ENCODE measurements at places on chromosomes 11 and 22.
A peak's percentile ranks its signal among the peaks of the same experiment; 100 is the strongest.

DNA sequence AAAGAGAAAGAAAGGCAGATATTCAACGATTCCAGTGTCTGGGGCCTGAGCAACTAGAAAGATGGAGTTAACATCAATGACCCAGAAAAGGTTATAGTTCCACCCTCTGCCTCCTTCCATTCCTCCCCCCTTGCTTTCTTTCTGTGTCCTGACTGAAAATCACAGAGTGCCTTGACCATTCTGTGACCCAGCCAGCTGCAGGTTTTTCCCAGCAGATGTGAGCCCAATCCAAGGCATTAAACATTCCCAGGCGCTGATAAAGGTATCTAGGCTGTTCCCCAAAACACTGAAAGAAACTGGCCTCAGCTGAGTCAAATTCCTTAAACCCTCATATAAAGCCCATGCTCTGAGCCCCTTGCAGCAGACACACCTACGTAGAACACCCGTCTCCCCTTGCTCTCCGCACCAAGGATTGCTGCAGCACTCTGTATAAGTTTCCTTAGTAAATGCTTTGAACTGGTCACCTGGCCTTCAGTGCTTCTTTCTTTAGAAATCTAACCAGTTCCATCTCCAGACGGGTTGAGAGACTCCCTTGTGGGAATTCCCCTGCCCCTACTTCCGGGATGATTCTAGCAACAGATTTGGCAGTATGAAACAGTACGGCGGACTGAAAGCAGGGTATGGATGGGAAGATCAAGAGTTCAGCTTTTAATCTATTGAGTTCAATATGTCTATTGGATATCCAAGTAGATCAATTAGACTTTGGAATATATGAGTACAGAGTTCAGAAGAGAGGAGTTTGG lies 48.8 kb upstream of the ZC3H12C start:
- DNase-seq: no peak

DNA sequence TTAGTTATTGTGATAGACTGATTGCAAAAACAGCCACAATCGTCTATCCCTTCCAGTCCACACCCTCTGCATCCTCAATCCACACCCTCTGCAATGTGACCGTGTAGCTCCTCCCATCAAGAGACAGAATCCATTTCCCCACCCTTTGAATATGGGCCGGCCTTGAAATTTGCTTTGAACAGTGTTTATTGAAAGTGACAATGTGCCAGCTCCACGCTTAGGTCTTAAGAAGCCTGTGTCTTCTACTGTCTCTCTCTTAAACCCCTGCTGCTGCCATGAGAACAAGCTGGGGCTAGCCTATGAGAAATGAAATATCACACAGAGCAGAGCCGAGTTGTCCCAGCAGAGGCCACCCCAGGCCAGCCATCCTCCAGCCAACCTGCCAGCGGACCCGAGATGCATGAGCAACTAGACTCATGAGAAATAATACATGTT lies 22.3 kb upstream of the MICAL2 start:
- peak; percentile 75 for DNase-seq

- no peak for DNase-seq
These were observed 28.6 kb downstream of the ADM start for GRCh38 chr11:10333490-10333889.

DNA sequence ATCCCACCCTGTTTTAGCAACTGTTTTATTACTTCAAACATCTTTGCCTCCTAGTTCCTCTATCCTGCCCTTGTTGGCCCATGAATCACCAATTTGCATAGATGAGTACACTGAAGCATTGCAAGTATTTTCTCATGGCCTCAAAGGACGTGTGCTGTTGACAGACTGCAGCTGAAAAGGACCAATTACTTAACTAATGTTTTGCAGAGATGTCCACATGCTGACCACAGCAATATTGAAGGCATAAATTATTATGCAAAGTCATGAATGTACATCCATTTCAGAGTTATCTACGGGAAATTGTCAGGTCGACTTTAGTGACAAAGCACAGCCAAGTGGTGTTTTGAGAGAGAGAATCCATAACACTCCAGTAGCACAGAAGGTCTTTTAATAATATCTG lies 64.8 kb downstream of the CADM1 start:
- peak; percentile 3 for DNase-seq

DNA sequence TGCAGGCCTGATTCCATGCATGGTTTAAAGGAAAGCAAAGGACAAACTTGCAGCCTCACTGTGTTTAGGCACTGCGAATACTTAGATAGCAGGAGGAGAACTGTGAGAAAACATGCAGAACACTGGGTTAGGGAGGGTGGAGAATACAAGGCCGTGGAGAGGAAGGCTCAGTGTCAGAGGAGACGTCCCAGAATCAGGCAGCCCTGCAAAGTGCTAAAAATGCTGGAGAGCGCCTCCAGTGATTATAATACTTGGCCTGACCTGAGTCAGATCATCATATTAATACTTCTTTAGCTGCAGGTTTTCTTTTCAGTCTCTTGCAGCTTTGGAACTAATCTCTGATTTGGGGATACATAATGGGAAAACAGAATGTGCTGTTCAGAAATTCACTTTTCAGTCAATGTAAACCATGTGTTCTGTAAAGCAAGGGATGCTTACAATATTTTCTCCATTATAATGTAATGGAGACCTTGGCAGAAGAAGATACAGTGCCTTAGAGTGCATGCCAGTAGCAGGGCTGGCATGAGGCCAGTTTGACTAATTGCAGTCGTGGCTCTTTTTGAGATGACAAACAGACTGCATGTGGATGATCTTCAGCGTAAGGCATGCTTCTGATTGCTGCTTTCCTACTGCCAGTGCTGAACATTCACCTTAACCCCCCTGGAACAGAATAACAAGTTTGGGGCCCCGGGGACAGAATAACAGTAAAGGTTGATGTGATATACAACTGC lies 16.8 kb downstream of the EXT2 start:
- peak; percentile 36 for DNase-seq

- no peak for DNase-seq
These were observed 354 bp downstream of the POLR2L start for GRCh38 chr11:841981-842369.

- peak; percentile 77 for DNase-seq
These were observed 21.7 kb downstream of the TPST2 start for GRCh38 chr22:26568207-26568706.

DNA sequence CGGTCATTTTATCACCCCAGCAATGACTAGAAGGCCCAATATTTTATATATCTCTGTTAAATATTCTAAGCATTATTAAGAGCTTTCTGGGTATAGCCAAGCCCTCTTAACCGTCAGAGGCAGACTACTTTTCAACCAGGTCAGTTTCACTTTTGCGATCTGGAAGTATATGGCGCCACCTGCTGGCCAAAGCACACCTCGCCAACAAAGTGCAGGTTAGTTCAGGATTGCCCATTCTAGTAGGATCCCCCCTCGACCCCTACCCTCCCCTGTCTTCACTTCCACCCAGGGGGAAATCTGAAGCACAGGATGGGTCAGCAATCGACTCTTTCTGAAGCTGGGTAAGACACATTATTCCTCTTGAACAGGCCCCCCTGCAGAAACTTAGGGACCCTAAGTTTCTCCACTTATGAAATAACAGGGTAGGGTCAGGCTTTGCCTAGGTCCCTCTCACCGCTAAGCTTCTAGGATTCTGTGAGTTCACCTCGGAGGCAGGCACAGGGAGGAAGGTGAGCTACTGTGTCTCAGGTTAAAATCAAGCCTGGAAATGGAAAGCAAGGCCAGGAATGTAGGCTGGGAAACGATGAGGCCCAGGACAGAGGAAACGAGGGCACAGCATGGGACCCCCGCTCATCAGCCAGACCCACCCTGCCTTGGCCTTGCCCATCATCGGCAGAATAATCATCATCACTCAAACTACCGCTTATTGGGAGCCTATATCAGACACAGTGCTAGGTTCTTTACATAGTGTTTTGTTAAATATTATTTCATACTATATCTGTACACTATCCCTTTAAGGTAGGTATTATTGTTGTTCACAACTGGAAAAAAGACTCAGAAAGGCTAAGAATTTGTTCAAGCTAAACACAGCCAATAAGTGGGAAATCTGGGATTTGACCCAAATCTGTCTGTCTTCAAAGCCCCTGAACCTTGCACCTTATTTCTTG lies 35.6 kb downstream of the KCNJ1 start:
- DNase-seq: peak; percentile 86

DNA sequence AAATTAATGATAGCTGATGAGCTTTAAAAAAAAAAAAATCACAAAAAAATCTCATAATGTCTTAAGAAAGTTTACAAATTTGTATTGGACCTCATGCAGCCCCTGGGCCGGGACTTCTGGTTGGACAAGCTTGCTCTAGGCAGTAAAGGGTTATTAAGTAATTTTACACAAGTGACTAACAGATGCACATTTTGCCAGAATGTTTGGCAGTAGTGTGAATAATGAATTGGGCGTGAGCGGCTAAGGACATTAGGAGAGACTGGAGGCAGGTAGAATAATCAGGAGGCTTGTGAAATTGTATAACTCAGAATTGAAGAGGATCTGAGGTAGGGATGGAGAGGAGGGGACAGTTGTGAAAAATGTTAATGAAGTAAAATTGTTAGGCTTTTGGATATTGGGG lies 77.4 kb downstream of the HIPK3 start:
- no peak for DNase-seq

GRCh38 chr11:34407121-34407813 lies 31.5 kb upstream of the CAT start:
- no peak for DNase-seq

- DNase-seq: no peak
These were observed 5.9 kb upstream of the RNH1 start for GRCh38 chr11:512761-513595.

GRCh38 chr11:94295534-94295933 lies 8.8 kb upstream of the IZUMO1R start:
- no peak for DNase-seq

- no peak for DNase-seq
These were observed 5.2 kb downstream of the SCYL1 start for GRCh38 chr11:65530157-65530496.

- DNase-seq: no peak
These were observed 803.5 kb downstream of the BRD1 start for GRCh38 chr22:49023879-49024774.

DNA sequence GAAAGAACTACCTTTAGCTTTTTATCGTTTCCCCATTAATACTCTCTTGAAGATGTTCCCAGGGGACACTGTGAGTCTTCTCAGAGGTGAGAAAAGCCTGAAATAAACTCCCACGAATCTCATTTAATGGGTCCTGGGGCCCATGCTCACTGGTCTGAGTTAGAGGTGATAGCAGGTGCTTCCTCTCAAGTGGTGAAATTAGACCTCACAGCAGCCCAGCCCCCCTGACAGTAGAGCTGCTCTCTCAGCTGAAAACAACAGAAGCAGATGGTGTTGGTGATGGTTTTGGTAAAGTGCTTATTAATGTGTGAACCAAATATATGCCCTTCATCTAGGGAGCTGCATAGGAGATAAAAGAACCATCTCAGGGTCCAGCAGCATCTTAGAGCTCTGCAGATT lies 76.8 kb upstream of the VPREB1 start:
- no peak for DNase-seq

DNA sequence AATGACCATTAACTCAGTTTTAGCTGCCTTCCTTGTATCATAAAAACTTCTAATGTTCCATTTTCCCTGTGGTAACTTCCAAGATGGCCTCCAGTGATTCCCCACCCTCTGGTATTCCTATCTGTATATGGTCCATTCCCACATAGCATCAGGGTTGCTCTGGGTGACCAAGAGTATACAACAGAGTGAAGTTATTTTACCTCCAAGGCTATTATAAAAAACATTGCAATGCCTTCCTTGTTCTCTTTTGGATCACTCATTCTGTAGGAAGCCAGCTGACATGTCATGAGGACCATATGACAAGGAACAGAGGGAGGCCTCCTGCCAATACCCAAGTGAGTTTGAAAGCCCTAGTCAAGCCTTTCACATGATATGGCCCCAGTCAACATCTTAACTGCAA lies 30.1 kb downstream of the ZNF280B start:
- no peak for DNase-seq

DNA sequence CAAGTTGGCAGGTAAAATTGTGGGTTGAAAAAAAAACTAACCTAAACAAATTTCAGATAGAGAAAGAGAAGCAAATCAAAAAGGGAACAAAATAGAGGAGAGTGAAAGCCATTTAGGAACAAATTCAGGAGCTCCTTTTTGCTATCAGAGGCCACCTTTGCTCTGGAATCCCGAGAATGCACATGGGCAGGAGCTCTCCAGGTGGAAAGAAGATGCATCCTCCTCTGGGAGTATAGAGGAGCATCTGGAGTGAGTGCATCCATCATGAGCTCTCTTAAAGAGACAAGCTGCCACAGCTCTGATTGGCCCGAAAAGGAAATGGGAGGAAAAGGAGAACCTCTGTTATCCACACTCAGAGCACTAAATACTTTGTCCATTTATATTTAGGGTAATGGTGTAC lies 26.3 kb downstream of the MRGPRX1 start:
- no peak for DNase-seq

DNA sequence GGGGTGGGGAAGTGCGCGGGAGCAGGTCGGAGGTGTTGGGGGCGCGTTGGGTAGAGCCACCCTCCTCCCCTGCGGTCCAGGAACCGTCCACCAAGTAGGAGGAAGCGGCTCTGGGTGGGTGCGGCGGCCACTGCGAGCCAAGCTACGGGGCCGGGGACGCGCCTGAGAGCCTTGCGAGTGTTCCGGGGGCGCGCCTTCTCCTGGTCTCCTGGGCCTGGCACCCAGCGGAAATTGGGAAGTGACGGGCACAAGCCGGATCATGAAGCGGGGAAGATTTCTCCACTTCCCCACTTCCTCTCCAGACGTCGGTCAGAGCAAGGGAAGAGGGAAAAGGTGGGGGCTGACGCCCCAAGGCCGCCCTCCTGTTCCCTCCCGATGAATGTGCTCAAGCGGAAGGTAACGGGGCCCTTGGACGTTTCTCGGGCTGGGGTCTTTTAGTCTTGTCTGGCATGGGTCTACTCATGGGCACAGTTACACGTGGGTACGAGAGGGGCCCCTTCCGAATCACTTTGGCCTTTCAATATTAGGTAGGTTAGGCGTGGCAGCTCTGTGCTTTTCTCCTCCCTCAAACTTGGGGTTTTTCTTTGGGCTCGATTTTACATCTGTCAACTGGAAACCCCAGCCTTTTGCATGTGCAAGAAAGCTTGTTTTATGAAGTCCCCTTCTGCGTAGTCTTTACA lies 865 bp downstream of the RBM14 start:
- DNase-seq: no peak

DNA sequence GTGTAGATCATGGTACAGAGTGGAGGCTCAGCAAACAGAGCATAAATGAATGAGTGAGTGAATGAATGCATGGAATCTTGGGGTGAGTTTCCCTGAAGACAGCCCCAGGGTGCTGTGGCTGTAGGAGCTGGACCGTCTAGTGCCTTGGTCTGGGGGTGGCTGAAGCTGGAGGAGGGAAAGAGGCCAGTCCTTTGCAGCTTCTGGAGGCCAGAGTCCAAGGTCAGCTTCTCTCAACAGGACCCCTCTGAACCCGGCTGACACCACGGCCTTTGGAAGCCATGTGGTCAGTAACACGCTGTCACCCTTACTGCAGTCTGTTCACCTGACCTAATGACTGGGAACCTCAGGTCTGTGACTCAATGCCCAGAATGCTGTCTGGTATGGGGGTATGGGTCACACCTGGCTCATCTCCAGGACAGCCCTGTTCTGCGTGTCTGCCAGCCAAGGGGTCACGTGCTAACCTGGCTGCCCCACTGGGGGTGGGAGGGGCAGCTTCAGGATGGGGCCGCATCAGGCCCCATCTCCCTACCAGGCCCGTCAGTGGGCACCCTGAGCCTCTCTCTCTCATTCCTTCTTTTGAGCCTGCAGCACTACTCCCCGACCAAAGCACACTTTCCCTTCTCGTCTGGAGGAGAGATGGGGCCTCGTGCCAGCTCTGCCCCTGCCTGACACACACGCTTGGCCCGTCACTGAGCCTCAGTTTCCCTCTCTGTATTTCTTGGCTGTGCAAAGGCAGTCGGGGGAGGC lies 24.1 kb upstream of the CHKA start:
- no peak for DNase-seq

GRCh38 chr11:35427071-35427470 lies 7.7 kb upstream of the SLC1A2 start:
- DNase-seq: peak; percentile 16

- no peak for DNase-seq
These were observed 665.3 kb downstream of the OPCML start for GRCh38 chr11:132866783-132867545.
